ENCODE measurements at places on chromosomes 13 and 19.

- no peak for DNase-seq
Observed at GRCh38 chr19:41161903-41162302, 31.1 kb upstream of the CYP2S1 start.

DNA sequence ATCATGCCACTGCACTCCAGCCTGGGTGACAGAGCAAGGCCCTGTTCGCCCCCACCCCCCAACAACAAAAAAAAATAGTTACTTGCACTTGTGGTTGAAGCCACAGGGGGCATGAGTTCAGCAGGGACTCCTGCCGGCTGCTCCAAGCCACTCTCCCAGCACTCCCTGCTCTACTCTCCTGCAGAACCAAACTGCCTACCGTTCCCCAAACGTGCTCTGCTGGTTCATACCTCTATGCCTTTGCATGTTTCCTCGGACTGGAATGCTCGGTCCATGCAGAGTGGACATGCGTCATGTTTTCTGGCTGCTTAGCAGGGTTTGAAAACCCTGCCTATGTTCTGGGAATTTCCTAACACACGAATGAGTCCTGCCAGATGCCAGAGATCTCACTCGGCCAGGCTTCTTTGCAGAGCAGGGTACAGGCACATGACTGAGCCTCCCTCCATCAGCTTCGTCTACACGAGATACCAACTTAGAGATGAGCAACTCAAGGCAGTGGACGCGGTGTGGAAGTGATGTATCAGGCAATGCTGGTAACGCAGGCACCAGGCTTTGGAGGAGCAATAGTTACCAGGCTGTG is 8.5 kb upstream of the SLC25A15 start:
- no peak for DNase-seq

DNA sequence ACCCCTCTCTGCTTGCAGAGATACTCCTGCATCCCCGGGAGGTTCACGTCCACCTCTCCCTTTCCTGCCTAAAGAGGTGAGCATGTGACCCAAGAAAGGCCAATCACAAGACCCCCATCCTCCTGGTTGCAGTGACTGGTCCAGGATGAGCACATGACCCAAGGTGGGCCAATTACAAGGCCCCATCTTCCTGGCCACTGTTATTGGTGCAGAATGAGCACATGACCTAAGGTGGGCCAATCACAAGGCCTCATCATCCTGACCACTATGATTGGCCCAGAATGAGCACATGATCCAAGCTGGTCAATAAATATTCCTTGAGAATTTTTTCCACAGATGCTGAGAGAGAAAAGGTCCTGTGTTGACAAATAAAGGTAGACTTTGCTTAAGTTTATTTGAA is 350.7 kb downstream of the EFNB2 start:
- DNase-seq: no peak

DNA sequence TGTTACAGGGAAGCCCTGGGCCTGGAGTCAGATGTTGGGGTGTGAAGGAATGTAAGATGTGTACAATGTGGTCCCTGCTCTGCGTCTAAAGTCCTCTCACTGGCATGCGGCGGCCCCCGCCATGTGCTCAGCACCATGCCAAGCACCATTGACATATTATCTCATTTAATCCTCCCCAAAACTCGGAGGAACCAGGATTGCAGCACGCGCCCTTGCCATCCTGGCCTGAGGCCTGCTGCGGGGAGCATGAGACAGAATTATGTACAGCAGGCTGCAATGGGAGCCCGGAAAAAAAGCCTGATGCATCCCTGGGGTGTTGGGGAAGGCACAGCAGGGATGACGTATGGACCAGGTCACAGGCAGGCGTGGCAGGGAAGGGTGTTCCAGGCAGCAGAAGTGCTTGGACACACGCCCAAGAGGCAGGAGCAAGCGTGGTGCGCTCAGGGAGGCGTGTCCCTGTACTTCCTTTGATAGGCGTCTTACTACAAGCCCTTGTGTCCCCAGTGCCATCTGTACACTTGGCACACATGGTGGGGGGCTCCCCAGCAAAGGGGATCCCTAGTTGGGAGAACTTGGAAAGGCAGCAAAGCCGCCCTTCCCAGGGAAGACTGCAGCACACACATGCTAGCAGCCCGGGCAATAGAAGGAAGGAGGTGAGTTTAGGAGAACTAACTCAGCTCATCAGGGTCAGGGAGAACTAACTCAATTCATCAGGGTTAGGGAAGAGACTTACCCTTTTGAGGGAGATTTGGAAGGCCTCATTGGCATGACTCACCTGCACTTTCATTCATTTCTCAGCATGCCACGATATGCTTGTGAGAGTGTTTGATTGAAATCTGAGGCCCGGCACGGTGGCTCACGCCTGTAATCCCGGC is 3.4 kb downstream of the EVI5L start:
- DNase-seq: no peak

GRCh38 chr19:53958823-53959757 is 3.6 kb upstream of the CACNG8 start:
- no peak for DNase-seq

DNA sequence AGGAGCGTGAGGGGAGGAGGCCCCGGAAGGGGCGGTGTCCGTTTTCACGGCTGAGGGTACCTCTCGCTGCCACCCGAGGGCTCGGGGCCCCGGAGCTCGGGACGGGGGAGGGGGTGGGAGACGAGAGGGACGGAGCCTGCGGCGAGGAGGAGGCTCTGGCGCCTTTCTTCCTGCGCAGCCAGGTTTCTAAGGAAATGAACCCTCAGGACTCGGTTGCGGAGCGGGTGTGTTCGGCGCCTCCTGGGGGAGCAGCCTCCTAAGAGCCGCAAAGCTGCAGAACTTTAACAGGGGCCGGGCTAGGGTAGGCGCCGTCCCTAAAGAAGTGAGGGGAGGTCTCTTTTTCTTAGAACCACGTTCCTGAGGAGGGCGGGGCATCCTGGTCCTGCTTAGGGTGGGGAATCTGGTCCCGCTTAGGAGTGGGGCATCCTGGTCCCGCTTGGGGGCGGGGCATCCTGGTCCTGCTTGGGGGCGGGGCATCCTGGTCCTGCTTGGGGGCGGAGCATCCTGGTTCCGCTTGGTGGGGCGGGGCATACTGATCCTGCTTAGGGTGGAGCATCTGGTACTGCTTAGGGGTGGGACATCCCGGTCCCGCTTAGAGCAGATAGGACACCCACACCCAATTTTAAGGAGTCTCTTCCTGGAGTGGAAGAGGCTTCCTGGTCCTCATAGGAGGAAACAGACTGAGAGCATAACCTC is 6.2 kb downstream of the SYT5 start:
- peak; percentile 24 for DNase-seq

- no peak for DNase-seq
Observed at GRCh38 chr19:35313587-35313986, 15.4 kb upstream of the CD22 start.

DNA sequence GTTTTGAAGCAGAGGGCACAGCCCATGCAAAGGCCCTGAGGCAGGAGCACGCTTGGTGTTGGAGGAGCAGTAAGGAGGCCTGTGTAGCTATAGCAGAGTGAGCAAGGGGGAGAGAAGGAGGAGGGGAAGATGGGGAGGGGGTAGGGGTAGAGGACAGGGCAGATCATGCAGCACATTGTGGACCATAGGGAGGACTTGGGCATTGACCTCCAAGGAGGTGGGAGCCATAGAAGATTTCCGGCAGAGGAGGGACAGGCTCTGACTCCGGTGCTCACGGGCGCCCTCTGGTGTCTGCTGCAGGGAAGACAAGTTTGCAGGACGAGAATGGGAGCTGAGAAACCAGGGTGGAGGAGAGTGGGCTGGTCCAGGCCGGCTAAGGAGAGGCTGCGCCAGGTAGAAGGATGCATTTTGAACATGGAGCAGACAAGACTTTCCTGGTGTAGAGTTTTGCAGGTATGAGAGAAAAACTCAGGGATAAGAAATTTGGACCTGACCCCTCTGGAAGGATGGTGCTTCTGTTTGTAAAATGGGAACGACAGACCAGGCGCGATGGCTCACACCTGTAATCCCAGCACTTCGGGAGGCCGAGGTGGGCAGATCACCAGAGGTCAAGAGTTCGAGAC is 13.7 kb upstream of the CREB3L3 start:
- DNase-seq: peak; percentile 90

- DNase-seq: peak; percentile 75
Observed at GRCh38 chr19:48837051-48837524, 797 bp upstream of the HSD17B14 start.

DNA sequence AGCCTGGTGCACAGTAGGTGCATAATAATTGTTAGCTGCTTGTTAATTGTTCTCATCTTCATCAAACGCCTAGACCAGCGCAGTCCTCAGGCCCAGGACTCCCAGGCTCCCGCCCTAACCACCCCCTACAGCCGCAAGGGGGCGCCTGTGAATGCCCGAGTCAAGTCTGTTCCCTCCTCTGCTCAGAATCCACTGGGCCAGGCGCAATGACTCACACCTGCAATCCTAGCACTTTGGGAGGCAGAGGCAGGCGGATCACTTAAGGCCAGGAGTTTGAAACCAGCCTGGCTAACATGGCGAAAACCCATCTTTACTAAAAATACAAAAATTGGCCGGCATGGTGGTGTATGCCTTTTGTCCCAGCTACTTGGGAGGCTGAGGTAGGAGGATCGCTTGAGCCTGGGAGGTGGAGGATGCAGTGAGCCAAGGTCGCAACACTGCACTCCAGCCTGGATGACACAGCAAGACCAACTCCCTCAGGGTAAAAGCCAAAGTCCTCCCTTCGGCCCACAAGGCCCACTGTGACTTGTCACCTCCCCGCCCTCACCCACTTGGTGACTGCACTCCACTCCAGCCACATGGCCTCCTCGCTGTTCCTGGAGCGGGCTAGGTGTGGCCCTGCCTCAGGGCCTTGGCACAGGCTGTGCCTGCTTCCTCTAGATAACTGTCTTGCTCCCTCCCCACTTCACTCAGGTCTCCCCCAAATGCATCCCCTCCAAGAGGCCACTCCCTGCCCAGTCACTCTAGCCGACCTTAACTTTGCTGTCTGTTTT is 9.1 kb downstream of the ZNF653 start:
- DNase-seq: peak; percentile 71

- DNase-seq: no peak
Observed at GRCh38 chr19:18795540-18795939, 4.4 kb upstream of the COMP start.

DNA sequence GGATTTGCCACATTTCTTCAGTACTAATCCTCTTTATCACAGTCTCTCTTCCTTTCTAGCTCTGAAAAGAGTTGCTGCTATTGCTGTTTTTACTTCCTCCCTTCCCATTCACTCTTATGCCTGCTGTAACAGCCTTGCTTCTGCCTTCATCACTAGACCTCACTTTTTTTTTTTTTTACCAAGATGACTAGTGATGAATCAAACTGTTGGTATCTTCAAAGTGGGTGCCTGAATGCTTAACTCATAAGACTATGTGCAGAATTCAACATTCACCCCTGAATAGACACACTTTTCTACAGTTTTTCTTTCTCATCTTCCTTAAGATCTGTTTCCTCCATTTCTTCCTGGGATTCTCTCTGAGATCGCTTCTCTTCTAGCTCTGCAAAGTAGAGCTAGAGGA is 217.2 kb upstream of the HTR2A start:
- DNase-seq: no peak

GRCh38 chr13:44140146-44140545 is 233.5 kb upstream of the SERP2 start:
- no peak for DNase-seq

DNA sequence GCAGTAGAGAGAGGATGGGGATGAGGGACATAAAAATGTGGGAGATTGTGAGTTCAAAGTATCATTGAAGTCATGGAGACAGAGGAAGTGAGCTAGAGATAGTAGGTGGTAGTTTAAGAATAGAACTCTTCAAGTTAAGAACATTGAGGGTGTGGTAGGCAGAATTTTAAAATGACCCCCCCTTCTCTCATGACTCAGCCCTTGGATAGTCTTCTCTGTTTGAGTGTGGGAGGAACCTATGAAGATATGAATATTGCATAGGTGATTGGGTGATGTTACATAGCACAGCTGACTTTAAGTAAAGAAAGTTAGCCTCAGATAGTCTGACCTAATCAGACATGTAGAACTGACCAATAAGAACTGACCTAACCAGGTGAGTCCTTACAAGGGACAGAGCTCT is 418.6 kb downstream of the FOXO1 start:
- DNase-seq: no peak

DNA sequence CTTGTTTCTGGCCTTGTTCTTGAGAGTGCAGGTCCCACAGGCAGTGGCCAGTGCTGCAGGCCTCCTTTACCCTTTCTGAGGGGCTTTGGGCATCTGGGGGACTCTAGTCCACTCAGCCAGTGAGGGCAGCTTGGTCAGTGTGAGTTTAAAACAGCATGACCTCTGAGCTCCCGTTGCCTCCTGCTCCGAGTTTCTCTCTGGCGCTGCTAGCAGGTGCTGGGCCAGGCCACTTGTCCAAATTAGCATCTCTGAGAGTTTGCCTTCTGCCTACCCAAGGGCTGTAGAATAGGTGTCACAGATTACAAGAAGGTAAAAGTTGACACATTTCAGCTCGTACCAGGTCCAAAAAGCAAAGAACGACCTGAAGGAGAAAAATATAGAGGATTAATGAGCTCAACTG is 105.9 kb downstream of the SIPA1L3 start:
- DNase-seq: no peak

GRCh38 chr19:39160889-39161672 is 35.5 kb downstream of the PAK4 start:
- DNase-seq: no peak

DNA sequence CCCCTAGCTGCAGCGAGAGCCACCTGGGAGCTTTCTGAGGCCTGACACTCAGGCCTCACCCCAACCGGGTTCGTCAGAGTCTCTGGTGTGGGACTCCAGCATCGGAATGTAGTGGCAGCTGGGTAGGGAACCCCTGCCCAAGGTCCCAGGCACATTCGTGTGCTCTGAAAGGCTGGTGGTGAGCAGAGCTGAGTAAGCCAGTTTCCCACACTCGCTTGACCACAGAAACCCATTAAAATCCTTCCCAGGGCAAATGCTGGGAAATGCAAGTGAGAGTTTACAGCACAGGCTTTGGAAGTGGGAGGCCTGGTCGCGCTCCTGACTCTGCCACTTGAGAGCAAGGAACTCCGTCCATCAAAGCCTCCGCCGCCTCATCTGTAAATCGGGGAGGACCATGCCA is 4.2 kb downstream of the TRAPPC6A start:
- DNase-seq: no peak

GRCh38 chr19:51001515-51001914 is at the start of gene KLK8:
TSS of gene KLK8 (minus strand) at chr19:51001604. CDS start at chr19:51001167, 437 bp downstream.
- DNase-seq: no peak

DNA sequence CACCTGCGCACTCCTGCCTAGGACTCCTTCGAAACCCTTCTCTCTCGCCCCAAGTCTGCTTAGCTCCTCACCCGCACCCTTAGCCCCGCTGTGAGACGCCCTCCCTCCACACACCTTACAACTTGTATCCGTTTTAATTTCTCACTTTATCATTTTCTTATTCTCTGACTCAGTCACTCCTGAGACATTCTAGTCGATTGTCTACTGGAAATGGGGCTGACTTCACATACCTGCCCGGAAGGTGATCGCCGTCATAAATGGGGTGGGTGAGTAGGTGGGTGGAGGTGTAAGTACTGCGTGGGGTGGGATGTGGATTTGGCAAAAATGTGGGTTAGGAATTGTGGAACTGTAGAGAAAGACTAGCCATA is 714 bp downstream of the NDFIP2 start:
- DNase-seq: peak; percentile 67

GRCh38 chr13:80955501-80955900 is 614.6 kb upstream of the SPRY2 start:
- no peak for DNase-seq

- no peak for DNase-seq
Observed at GRCh38 chr19:54147676-54148075, 10.1 kb downstream of the CNOT3 start.
